ENCODE measurements at places on chromosomes 4 and X.

GRCh38 chr4:148776941-148777340 lies 334.7 kb upstream of the NR3C2 start:
- no peak overlapping the region for H3K27ac ChIP-seq
- no peaks in the 10 kb centered on the region for H3K36me3 ChIP-seq
- no peak overlapping the region for H3K4me3 ChIP-seq
- no peak for DNase-seq

DNA sequence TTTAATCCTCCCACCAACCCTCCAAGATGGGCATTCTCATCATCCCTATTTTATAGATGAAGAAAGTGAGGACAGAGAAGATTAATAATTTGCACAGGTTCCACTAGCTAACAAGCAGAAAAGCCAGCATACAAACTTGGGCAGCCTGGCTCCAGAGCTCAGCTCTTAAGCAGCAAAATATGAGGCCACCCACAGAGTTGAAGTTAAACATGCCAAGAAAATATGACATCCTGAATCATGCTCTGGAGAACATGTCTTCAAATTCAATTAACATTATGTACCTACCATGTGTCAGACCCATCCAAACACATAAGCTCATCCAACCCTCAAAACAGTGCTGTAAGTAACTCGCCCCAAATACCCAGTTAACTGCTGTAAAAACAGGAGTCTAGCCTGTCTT lies 33.9 kb downstream of the USP46 start:
- no peak for DNase-seq
- no peak overlapping the region for H3K27ac ChIP-seq
- no peaks in the 10 kb centered on the region for H3K4me1 ChIP-seq
- H3K27me3 ChIP-seq = no peaks in the 10 kb centered on the region
- no peaks in the 10 kb centered on the region for H3K36me3 ChIP-seq
- no peak overlapping the region for H3K4me3 ChIP-seq

DNA sequence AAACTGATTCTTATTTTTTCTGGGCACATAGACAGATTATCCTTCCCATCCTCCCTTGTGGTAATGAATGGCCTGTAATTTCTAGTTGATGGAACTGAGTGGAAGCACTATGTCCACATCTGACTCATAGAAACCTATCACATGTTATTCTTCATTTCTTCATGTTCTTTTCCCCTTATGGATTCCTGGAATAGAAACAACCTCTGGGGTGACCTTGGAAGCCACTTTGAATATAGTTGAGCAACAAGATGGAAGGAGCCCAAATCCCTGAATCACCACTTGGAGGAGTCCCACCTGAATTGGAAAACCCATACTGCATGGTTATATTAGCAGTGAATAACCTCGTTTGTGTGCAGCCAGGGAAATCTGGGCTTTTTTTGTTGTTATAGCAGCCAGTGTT lies 137.8 kb downstream of the MID1IP1 start:
- H3K4me3 ChIP-seq = no peak overlapping the region
- H3K27me3 ChIP-seq = no peaks in the 10 kb centered on the region
- H3K27ac ChIP-seq = no peak overlapping the region
- H3K36me3 ChIP-seq = no peaks in the 10 kb centered on the region
- no peak for DNase-seq
- H3K4me1 ChIP-seq = no peaks in the 10 kb centered on the region

- H3K4me3 ChIP-seq = no peak overlapping the region
- no peaks in the 10 kb centered on the region for H3K36me3 ChIP-seq
- H3K27ac ChIP-seq = no peak overlapping the region
- no peak for DNase-seq
- no peaks in the 10 kb centered on the region for H3K4me1 ChIP-seq
These were observed 181.9 kb downstream of the CEP135 start for GRCh38 chr4:56130606-56131155.

- H3K27ac ChIP-seq = no peak overlapping the region
- H3K4me3 ChIP-seq = no peak overlapping the region
- DNase-seq = no peak
- no peaks in the 10 kb centered on the region for H3K27me3 ChIP-seq
- H3K36me3 ChIP-seq = no peaks in the 10 kb centered on the region
- H3K4me1 ChIP-seq = no peaks in the 10 kb centered on the region
These were observed 153.6 kb upstream of the EDNRA start for GRCh38 chr4:147327322-147327721.

DNA sequence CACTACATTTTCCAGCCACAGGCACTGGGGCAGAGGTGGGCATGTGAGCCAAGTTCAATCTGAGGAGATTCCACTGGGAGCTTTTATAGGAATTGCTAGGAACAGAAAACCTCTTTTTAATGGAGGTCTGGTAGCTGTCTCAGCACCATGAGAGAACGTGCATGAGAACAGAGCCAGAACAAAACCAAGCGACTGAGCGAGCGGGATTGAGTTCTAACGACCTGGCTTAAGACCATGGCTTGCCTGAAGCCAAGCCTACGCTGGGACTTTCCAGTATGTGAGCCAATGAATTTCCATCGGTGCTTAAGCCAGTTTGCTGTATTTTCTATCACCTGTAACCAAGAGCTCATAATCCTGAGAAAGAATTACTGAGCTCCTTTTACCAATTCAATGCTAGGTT lies 183.7 kb downstream of the NR3C2 start:
- no peaks in the 10 kb centered on the region for H3K27me3 ChIP-seq
- H3K4me1 ChIP-seq = no peaks in the 10 kb centered on the region
- no peaks in the 10 kb centered on the region for H3K36me3 ChIP-seq
- no peak overlapping the region for H3K4me3 ChIP-seq
- no peak for DNase-seq
- H3K27ac ChIP-seq = no peak overlapping the region

GRCh38 chr4:15906020-15906443 lies 32.5 kb downstream of the FGFBP1 start:
- H3K36me3 ChIP-seq = no peaks in the 10 kb centered on the region
- DNase-seq = no peak
- no peaks in the 10 kb centered on the region for H3K27me3 ChIP-seq
- no peak overlapping the region for H3K4me3 ChIP-seq
- no peak overlapping the region for H3K27ac ChIP-seq

DNA sequence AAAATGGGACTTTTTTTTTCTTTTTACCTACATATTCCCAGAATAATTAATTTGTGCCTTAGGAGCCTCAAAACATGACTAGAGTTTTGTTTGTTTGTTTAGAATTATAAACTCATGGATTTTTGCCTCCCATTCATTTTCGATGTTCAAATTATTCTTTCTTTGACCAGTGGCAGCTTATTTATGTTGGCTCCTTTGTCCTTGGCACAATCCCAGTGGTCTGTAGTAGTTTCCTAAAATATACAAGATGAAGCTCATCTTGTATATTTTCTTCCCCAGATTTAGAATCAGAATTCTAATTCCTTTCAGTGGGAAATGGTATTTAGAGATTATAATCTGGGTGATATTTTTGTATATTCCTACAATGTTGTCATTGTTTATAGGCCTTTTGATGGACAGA lies 27.2 kb downstream of the DCK start:
- DNase-seq = no peak
- peaks cover 11% of the 10 kb centered on the region for H3K36me3 ChIP-seq
- no peak overlapping the region for H3K27ac ChIP-seq
- no peak overlapping the region for H3K4me3 ChIP-seq

- no peaks in the 10 kb centered on the region for H3K27me3 ChIP-seq
- no peak overlapping the region for H3K4me3 ChIP-seq
- no peak for DNase-seq
- no peaks in the 10 kb centered on the region for H3K4me1 ChIP-seq
- no peak overlapping the region for H3K27ac ChIP-seq
These were observed 111.4 kb downstream of the TMEM164 start for GRCh38 chrX:110114260-110114776.

- no peaks in the 10 kb centered on the region for H3K4me1 ChIP-seq
- no peaks in the 10 kb centered on the region for H3K36me3 ChIP-seq
- H3K27ac ChIP-seq = no peak overlapping the region
- H3K27me3 ChIP-seq = no peaks in the 10 kb centered on the region
These were observed 62.6 kb downstream of the FAM114A1 start for GRCh38 chr4:38930204-38930603.

DNA sequence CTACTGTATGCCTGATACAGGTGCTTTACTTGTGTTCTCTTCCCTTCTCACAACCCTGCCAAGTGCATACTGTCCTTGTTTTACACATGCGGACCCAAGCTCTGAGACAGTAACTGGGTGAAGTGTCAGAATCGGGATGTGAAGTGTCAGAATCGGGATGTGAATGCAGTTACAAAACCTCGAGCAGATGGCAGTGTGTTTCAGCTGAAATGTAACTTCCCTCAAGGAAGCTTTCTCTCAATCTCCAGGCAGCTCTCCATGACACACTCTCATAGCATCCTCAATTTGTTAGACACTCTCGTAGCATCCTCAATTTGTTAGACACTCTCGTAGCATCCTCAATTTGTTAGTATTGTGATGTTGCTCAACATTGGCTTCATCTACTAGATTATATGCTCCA lies 1.1 kb upstream of the HPSE start:
- H3K4me1 ChIP-seq = peaks cover 8% of the 10 kb centered on the region
- H3K36me3 ChIP-seq = no peaks in the 10 kb centered on the region
- no peak overlapping the region for H3K4me3 ChIP-seq
- no peak for DNase-seq
- H3K27ac ChIP-seq = no peak overlapping the region
- no peaks in the 10 kb centered on the region for H3K27me3 ChIP-seq

GRCh38 chrX:86946569-86946968 lies 571.0 kb upstream of the KLHL4 start:
- no peaks in the 10 kb centered on the region for H3K4me1 ChIP-seq
- no peaks in the 10 kb centered on the region for H3K36me3 ChIP-seq
- DNase-seq = no peak
- H3K27me3 ChIP-seq = no peaks in the 10 kb centered on the region
- no peak overlapping the region for H3K27ac ChIP-seq
- no peak overlapping the region for H3K4me3 ChIP-seq

- DNase-seq = no peak
- no peak overlapping the region for H3K27ac ChIP-seq
- H3K4me3 ChIP-seq = no peak overlapping the region
- no peaks in the 10 kb centered on the region for H3K36me3 ChIP-seq
- no peaks in the 10 kb centered on the region for H3K27me3 ChIP-seq
These were observed 14.6 kb downstream of the LDB2 start for GRCh38 chr4:16883806-16884205.

DNA sequence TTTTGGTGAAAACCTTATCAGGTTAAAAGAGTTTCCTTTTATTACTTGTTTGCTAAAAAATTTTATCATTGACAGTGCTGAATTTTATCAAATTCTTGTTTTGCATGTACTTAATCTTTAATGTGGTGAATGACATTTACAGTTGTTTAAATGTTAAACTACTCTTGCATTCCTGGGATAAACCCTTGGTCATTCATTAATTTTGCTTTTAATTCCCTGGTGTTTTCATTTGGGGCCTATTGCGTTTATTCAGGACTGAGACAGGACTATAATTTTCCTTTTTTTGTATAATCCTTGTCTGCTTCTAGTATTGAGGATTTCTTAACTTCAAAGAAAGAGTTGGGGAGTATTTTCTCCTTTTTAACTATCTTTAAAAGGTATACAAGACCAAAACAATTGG lies 98.7 kb upstream of the TLL1 start:
- H3K4me1 ChIP-seq = no peaks in the 10 kb centered on the region
- H3K4me3 ChIP-seq = no peak overlapping the region
- no peak for DNase-seq

GRCh38 chr4:107877361-107877760 lies 52.6 kb downstream of the SGMS2 start:
- no peak for DNase-seq
- no peaks in the 10 kb centered on the region for H3K36me3 ChIP-seq
- no peaks in the 10 kb centered on the region for H3K4me1 ChIP-seq
- no peak overlapping the region for H3K27ac ChIP-seq

DNA sequence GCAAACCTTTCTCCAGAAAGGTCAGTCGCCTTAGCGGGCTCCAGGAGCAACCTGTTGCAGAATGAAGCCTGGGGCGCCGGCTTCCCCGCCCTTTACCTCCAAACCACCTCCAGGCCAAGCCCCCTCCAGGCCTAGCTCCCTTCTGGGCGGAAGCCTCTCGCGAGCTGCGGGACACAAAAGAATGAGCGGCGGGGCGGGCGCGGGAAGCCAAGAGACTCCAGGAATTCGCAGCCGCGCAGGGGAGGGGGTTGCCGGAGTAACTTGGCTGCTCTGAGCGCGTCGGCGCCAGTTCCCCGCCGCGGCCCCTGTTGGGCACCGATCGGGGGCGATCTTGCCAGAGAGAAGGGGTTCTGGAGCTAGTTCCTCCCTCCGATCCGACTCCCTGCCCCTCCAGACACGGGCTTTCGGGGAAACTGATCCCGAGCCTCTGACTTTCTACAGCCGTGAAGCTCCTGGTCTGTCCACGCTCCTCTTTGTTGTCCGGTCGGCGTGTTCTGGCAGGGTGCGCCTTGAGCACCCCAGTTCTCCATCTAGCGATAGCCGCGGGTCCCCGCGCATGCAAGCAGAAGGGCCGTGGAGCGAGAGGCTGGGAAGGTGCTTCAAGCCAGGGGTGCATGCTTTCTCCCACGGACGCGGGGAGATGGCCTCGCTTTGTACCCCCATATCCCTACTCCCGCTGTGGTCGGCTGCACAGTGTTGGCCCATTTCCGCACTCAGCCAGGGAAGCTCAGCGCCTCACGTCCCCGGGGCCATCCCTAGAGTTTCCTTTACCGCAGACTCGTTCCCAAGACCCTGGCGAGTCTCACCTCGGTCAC lies 1.2 kb downstream of the PROM1 start:
- H3K27me3 ChIP-seq = peaks cover 21% of the 10 kb centered on the region
- DNase-seq = no peak
- H3K4me1 ChIP-seq = peaks cover 14% of the 10 kb centered on the region
- no peak overlapping the region for H3K27ac ChIP-seq

GRCh38 chrX:100720301-100720700 lies 11.6 kb downstream of the SYTL4 start:
- no peaks in the 10 kb centered on the region for H3K4me1 ChIP-seq
- no peak for DNase-seq
- no peaks in the 10 kb centered on the region for H3K36me3 ChIP-seq
- H3K27ac ChIP-seq = no peak overlapping the region

DNA sequence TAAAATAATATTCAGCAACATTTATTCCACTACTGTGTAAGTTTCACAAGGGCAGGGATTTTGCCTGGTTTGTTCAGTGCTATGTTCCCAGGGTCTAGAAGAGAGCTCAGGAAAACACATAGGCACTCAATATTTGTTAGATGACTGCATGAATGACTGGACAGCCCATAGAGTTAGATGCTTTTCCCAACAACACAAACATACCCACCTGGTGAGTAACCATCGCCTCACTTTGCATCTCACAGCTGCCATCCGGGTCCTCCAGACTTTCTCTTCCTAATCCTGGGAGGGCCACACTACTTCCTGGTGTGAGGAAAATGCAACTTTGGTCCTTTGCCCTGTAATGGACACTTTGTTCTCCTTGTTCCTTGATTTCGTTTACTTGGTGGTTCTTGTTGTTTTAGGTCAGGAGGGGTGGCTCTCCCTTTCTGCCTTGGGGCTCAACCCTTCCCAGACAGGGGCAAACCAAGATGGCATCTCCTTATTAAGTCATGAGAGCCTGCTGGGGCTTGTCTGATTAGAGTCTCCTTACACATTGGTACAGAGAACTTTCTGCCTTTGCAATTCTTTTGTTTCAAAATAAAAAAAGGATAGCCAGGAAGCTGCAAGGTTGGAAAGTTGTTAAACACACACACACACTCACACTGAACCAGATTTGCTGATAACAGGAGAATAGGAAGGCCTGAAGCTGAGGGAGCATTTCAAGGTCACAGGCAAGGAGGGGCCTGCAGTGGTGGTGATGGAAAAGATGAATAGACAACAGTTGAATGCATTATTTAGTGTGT lies 190.6 kb downstream of the MID1IP1 start:
- H3K27ac ChIP-seq = no peak overlapping the region
- no peaks in the 10 kb centered on the region for H3K36me3 ChIP-seq
- DNase-seq = no peak
- no peaks in the 10 kb centered on the region for H3K27me3 ChIP-seq
- H3K4me3 ChIP-seq = no peak overlapping the region

GRCh38 chr4:8742546-8742945 lies 129.1 kb downstream of the HMX1 start:
- H3K36me3 ChIP-seq = no peaks in the 10 kb centered on the region
- H3K27me3 ChIP-seq = no peaks in the 10 kb centered on the region
- H3K27ac ChIP-seq = no peak overlapping the region
- DNase-seq = no peak
